Activated CD4-positive, alpha-beta T cell treated with anti-CD3 and anti-CD28 coated beads, Interleukin-2, amount 10 ng/mL, durations not matched to agents 24 days and 14 days (primary cell): ENCODE measurements at places on chromosomes 12 and 14.

DNA sequence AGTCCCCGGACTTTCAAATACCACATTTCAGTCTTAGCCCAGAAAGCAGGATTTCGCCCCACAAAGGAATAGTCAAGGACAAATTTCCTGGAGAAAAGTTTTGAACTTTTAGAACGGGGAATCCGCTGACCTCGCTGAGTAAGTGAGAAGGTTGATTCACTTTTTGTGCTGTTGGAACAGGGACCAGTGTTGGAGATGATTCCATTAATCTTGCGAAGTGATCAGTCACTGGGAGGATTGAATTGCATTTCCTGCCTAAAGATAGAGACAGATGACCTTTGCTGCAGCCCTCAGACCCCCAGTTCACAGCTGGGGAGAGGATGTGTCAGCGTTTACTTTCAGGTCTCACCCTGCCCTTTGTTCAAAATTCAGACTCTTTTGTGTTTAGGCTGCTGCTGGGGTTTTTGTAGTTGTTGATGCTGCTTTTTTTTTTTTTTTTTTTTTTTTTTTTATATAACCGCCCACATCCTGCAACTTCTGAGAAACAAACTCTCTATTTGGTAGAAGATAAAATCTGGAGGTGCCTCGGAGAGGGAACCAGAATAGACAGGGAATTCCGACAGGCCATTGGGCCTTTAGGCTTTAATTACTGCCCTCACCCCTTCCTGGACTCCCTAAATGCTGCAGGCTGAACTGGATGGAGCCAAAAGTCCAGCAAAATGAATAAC lies 9.8 kb upstream of the KDM2B start:
- DNase-seq: peak; percentile 91

GRCh38 chr14:59739794-59740193 lies 130.8 kb downstream of the RTN1 start:
- no peak for DNase-seq

GRCh38 chr14:45426685-45427282 lies 173.8 kb upstream of the MIS18BP1 start:
- no peak for DNase-seq

GRCh38 chr14:91173904-91174303 lies 60.0 kb downstream of the DGLUCY start:
- DNase-seq: no peak

- no peak for DNase-seq
These were observed 72.6 kb downstream of the SLC2A13 start for GRCh38 chr12:40033242-40033630.

- no peak for DNase-seq
These were observed 31.9 kb upstream of the PAPOLA start for GRCh38 chr14:96470331-96470730.

GRCh38 chr14:93964820-93965286 lies 11.5 kb downstream of the ASB2 start:
- no peak for DNase-seq

- no peak for DNase-seq
These were observed 9.7 kb downstream of the PPP1R1A start for GRCh38 chr12:54578778-54579177.

GRCh38 chr12:25592725-25593495 lies 39.8 kb upstream of the LMNTD1 start:
- no peak for DNase-seq

- DNase-seq: no peak
These were observed 101.6 kb downstream of the RMST start for GRCh38 chr12:97564236-97564635.

DNA sequence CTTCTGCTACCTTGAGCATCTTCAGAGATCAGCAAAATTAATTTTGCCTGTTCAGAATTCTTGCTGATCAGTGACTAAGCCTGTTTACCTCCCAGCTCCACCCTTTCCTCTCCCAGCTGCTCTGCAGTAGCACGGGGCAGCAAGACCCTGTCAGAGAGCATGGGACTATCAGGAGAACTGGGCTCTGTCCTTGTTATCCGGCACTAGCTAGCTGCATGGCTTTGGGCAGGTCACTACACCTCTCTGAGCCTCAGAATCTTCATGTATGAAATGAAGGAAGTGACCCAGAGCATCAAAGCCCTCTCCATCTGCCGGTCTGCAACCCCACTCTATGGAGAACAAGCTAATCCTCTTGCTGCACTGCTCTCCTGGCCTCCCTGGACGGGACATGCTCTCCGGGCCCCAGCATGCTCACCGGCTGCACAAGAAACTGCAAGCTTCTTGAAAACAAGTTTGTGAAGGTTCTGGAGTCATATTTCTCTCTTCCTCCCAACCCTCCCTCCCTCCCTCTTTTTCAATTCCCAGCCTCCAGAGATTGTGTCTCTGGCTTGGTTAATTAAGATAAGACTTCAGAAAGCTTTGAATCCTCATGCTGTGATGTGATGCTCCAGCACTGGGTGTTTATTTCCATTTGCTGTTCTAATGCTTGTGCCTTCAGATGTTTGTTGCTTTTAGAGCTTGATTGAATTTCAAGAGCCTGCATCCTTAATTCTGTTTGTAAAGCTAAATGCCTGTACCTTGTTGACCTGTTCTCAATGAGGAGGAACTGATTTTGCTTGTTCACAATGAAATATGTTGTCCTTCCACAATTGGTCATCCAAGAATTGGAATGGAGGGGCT lies 101.1 kb downstream of the CRACR2A start:
- no peak for DNase-seq

DNA sequence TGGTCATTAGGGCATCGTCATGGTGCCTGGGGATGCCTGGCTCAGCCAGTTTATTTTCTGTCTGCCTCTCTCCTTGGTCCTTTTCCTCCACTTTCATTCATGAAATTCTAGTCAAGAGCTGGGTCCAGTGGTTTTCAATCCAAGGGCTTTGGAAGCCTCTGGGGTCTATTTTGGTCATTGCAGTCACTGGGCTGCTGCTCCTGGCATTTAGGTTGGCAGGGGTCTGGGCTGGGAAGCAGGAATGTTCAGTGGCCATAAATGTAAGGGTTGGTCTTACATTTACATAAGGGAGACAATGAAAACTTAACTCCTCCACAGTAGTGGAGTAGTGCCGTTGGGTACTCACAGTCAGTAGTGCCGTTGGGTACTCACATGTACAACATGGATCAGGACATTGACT lies 48.1 kb downstream of the PTPN11 start:
- DNase-seq: no peak

- no peak for DNase-seq
These were observed 65.3 kb downstream of the PRIMA1 start for GRCh38 chr14:93723001-93723400.

GRCh38 chr12:131927110-131928079 lies 1.7 kb upstream of the PUS1 start:
- DNase-seq: no peak

DNA sequence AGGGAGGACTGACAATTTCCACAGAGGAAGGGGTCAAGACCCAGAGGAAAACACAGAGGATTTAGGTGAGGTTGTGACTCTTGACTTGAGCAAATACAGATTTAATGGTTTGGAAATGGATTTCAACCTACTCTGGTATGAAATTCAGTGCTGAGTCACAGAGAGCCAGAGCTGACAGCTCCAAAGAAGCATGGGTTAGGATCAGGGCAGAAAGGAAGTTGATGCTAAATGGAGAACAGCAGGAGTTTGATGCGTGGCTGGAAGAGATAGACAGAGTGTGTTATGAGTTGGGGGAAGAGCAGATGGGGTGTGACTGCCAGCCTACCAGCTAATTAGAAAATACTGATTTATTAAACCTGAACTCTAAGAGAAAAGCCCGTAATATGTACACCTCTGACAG lies 272.6 kb downstream of the FOXG1 start:
- no peak for DNase-seq

GRCh38 chr14:28673056-28673455 lies 93.5 kb upstream of the FOXG1 start:
- DNase-seq: no peak

- no peak for DNase-seq
These were observed 244.1 kb downstream of the FBXL14 start for GRCh38 chr12:1350055-1350933.

GRCh38 chr12:75827061-75827460 lies 204.5 kb downstream of the PHLDA1 start:
- DNase-seq: no peak
